ENCODE measurements at places on chromosomes 1 and 21.

DNA sequence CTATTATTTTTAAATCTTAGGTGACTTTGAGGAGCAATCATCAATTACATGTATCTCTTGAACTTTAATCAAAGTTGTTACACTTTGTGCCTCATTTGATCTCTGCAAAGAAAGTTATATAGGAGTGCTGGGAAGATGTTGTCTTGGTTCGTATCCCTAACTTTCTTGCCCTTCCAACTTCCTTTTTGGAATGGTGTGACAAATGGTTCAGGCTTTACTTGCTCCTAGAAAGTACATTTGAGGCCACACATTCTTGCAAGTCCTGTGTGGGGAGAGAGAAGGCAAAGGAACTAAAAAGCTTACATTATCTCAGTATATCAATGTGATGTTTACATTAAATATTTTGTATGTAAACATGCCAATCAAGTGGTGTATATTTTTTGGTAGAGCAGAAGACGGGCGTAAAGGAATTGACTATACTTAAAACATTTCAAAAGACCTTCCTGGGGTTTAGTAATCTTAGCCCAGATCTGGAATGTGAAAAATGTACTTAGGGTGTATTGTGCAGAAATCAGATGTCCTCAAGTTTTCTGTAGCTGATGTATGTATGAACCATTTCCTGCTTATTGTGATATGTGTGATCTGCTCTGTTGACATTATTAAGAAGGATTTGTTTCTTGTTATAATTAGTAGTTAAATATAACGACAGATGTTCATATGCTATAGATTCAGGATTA, 59.2 kb downstream of the USP25 start:
- no peak for DNase-seq

DNA sequence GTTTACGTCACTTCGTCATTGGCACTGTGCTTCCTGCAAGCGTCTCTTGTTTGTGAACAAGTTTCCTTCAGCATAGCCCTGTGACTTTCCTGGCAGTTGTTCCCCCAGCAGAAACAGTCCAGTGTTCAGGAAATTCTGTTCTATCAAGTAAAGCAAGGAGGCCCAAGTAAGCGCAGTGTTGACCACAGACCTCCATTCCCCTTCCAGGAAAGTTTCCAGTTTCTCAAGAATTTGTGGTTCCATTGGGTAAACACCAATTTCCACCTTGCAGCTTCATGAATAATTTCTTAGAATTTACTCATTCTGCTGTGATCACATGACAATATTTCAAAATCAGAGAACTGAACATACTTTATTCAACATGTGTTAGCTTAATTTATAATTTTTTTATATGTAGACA, 88.5 kb upstream of the ETV3 start:
- DNase-seq = no peak

- DNase-seq = no peak
Observed at GRCh38 chr1:145730467-145730866, 11.2 kb downstream of the CD160 start.

DNA sequence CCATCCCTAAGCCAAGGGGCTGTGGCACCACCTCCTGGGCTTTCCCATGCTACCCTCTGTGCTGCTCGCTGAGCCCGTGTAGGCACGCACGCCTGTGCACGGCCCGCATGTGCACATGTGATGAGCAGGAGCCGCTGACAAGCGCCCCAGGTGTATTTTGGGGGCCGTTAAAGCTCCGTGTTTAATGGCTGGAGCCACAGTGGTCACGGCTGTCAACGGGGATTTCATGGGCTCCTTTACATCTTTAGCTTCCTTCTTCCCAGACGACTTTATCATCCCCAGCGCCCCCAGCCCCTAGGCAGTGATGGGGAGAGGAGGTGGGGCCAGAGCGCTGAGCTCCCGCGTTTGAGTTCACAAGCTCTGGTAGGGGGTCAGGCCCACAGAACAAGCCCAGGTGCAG, 11.7 kb upstream of the EPHA8 start:
- no peak for DNase-seq

GRCh38 chr1:186700722-186701121, 20.5 kb upstream of the PTGS2 start:
- no peak for DNase-seq

DNA sequence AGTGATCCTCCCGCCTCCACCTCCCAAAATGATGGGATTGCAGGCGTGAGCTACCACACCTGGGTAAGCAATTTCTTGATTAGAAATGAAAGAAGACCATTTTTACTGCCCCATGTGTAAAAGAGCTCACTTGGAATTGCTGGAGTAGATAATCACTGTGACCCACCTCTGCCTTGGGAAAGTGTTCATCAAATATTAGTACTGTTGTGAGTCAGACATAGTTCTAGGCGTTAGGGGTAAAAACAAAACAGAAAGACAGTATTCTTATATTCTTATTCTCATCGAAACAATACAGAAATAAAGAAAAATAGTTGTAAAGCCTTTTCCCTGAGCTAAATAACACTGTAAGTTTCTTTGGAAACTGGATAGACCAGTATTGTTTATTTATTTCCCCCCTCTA, 36.2 kb downstream of the CELF3 start:
- peak; percentile 58 for DNase-seq

DNA sequence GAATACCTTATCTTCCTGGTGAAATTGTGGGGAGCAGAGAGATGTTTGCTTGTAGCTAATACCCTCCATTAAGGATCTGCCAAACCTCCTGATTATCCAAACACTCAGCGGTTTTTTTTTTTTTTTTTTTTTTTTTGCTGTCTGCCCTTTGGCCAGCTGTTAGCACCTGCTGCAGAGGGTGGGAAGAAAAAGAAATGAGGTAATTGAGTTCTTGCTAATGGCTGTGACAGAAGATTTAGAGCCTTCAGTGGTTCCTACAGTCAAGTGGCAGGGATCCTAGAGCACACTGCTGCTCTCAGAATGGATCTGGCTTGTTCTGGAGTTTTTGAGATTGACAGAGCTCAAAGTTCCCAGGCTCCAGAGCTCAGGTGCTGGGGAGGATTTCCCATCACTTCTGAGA, 342.5 kb downstream of the DISC1 start:
- DNase-seq = no peak

DNA sequence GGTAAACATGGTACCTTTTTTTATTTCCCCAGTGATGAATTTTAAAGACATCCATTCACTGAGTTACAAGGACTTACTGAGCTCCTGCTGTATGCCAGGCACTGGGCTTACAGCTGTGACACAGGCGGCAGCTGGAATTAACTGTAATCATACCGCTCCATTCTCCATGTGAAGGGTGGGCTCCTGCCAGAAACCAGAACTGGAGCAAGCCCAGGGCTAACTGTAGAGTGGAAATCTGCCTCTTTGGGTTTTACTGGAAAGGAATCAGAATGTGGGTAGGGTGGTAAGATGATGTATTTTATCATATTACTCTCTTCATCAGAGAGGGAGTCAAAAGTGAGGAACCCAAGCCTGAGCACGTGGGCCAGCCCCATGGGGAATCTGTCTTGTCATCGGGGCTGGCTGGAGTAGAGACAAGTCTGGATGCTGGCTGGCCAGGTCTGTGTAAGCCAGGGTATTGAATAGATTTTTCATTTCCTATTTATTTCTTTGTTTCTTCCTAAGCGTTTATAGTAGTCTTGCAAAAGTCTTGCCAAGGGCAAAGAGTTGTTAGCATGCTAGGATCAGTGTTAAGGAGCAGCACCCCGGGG, 21.5 kb downstream of the FGGY start:
- DNase-seq = no peak

GRCh38 chr1:77605246-77606026, 77.0 kb downstream of the ZZZ3 start:
- DNase-seq = no peak

DNA sequence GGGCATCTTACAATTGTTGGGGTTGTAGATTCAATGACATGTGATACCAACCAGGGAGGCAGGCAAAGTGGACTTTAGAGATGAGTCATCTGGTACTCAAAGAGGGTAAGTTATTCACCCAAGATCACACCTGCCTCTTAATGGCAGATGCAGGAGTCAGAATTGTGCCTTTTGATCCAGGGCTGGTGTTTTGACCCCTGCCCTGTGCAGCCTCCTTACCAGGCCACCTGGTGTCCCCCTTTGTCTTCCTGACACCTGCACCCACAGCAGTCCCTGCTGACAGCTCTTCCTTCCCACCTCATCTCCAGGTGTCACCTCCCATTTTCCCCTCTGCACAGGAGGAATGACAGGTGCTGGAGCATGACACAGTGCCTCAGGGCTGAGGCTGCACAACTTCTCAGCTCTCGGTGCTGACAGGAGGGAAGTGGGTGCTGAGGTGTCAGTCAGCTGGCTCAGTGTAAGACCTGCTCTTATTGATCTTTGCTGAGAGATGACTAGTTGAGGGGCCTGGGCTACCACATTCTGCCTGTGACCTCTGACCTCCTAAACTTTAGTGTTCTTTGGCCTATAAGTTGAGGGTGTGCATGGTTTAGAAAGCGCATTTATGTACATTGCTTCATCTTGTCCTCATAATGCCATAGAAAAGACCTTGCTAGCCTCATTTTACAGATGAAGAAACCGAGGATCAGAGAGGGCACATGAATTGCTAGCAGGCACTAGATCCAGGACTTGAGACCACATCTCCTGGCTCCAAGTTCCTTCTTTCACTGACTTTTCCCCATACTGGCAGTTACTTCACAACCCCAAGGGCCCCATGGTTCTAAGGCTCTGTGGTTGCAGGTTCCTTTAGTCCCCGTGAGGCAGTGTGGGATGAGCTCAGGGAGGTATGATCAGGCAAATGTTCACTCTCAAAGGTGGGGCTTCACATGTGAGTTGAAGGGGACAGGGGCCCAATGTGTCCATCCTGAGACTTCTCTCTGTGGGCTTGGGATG, 31.3 kb downstream of the CACNA1E start:
- DNase-seq = no peak
